ENCODE measurements at places on chromosomes 7 and 10. TPM values are rescaled to one million over a fixed set of nuclear protein-coding genes. Genes with fewer than 3 reads are reported as not detected.

The ADAM22 gene
- 0.24 TPM for total RNA-seq

The PARP12 gene
- 21.0 TPM for total RNA-seq

The CALHM3 gene
- total RNA-seq, result 0.35 TPM

The LIPK gene
- not detected for total RNA-seq

The EVX1 gene
- 0.18 TPM for total RNA-seq

The LAMB4 gene
- total RNA-seq, result 0.11 TPM

All from A549 treated with AZD2906 at 1 μM for 4 hours (cell line).